ENCODE measurements at places on chromosomes 12 and 14.

GRCh38 chr14:76613616-76614015 lies 147.7 kb upstream of the VASH1 start:
- no peak for DNase-seq

DNA sequence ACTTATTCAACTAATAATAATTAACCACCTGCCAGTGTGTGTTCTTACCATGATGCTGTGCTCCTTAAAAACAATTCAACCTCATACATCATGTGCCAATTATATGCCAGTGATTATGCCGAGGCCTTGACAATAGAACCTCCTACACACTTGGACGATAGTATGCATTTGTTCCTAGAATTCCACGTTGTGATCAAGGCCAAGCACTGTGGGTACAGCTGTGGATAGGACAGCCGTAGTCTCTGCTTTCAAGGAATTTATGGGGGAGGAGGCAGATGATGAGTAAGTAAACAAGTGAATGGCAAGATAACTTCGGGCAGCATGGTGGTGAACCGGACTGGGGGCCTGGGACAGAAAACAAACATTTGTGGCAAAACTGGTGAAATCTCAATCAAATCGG lies 18.0 kb upstream of the MYO1H start:
- DNase-seq: no peak

DNA sequence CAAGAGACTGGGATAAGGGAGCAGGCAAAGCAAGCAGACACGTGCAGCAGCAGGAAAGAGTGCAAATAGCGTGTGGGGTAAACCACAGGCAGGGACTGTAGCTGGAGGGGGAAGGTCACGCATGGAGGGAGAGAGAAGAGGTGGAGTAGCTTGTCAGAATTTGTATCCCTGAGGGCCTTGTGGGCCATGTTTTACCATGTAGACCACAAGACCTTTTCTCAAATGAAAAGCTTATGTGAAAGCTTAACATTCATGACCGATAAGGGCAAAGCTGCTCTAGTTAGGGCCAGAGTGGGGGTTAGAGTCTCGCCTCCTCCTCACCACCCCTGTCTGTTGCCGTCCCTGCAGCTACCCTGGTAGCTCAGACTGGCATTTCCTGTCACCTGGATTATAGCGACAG lies 152.9 kb upstream of the E2F7 start:
- DNase-seq: no peak

DNA sequence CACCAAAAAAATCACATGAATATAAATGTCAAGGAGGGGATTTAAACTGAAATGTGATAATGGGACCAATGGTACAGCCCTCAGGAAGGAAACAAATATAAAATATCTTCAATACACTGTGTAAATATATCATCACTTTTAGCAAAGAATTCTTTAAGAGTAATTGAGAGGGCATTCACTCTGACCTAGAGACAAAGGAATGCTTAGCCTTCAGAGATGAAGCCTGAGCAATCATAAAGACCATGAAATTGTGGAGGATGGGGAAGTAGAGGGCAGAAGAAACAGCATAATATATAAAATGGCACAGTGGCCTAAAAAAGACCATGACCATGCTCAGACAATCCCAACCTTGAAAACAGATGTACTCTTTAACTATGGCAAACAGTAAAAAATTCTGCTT lies 20.4 kb downstream of the YAF2 start:
- DNase-seq: no peak

- DNase-seq: no peak
Measured at GRCh38 chr12:26642361-26642760, 190.6 kb downstream of the ITPR2 start.

- no peak for DNase-seq
Measured at GRCh38 chr14:69711065-69711464, 55.9 kb upstream of the SRSF5 start.

DNA sequence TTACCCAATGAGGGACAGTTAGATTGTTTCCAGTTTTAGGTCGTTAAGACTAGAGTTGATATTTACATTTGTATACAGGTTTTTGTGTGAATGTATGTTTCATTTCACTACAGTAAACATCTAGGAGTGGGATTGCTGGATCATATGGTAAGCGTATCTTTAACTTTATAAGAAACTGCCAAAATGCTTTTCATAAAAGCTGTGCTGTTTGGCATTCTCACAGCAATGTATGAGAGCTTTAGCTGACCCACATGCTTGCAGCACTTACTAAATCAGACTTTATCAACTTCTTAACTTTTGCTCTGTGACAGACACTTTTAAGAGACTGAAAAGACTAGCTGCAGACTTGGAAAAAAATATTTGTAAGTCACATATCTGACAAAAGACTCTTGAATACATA lies 262.5 kb upstream of the PELI2 start:
- DNase-seq: no peak
